ENCODE measurements at places on chromosomes 4 and X.

DNA sequence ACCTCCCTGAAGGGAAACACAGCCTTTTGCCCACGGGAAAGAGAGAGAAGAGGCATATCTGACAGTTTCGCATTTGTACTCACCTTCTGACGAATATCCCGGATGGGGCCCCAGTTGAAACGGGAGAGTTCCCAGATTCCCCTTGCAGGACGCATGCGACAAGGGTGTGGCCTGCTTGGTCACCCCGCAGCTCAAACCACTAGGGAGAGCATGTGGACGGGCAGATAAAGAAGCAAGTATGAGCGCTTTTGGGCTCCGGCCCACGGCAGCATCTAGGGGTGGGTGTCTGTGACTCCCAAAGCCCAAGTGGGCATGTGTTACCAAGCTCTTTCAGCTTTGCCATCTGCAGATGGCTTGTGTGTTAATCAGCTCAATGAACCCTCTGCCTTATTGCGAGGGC, 70.1 kb upstream of the MED14 start:
- DNase-seq, result no peak

GRCh38 chrX:100081503-100081902, 328.6 kb downstream of the PCDH19 start:
- DNase-seq, result no peak

DNA sequence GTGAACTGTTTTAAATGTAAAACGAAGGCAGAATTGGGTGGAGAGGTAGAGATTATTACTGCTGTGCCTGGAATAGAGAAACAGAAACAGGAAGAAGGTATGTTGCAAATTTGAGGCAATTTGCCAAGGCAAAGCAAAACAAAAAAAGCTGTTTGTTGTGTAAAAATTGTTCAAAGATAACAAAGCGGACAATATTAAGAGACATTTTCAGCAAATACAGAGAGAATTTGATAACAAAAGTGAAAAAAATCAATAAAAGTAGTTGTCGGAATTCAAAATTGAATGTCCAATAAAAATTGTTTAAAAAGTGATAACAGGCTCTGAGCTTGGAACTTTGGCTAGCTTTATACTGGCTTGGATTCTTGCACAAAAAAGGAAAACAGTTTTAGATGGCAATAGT, 14.4 kb upstream of the SMS start:
- DNase-seq, result no peak

- peak; percentile 35 for DNase-seq
These were observed 41.9 kb upstream of the MXD4 start for GRCh38 chr4:2303686-2304320.

DNA sequence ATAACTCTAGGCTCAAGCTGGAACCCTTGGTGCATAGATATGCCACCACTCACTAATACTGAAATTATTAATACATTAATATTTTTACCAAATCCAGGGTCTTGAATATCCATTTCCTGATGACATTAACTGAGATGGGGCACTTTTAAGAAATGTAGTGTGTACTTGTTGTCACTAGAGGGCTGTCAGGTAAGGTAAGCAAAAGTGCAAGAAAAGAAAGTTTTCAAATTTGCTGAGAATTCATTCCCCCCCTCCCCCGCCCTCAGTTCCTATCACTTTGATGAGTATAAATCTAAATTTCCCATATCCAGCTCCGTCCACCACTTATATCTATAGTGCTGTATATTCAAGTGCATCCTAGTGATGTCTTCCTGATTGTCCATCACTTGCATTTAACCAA, 20.5 kb upstream of the WDR44 start:
- no peak for DNase-seq

- no peak for DNase-seq
These were observed 94.2 kb downstream of the LARP1B start for GRCh38 chr4:128155231-128155855.
